Amniotic stem cell (primary cell): ENCODE measurements at places on chromosomes 3 and 15.
A peak's percentile ranks its signal among the peaks of the same experiment; 100 is the strongest.

DNA sequence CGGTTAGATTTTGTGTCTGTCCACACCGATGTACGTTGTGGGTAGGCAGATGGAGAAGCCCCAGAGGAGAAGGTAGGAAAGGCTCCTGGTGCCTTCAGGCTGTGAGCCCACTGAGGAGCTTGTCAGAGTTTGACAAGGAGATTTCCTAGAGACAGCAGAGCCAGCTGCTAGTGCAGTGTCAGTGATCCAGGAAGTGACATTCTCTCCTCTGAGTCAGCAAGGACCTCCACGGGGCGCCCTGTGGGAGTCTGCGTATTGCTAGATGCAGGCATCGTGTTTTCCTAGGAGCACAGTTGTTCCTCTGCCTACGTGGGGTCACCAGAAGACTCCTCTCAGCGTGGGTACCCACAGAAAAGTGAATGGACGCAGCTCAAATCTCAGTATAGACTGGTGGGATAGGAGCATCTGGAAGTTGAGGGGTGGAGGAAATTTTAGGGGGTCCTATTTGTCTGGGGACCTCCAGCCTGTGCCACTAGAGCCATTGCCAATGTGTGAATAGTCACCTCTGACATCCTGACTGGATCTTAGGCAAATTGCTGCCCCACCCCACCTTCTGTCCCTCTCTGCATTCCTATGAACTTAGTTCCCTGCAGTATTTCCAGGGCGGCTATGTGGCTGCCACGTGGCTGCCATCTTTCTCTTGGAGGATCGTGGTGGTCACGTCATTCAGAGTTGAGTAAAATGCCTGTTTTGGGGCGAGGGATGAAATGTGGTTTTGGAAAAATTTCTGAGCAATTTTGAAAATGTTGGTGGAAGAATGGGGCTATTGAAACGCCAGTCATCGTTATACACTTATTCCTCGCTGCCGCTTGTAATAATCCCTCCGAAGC lies 84.8 kb upstream of the KLHL25 start:
- DNase-seq, result no peak

- no peak for DNase-seq
These were observed 6.0 kb downstream of the B3GNT5 start for GRCh38 chr3:183259087-183259486.

DNA sequence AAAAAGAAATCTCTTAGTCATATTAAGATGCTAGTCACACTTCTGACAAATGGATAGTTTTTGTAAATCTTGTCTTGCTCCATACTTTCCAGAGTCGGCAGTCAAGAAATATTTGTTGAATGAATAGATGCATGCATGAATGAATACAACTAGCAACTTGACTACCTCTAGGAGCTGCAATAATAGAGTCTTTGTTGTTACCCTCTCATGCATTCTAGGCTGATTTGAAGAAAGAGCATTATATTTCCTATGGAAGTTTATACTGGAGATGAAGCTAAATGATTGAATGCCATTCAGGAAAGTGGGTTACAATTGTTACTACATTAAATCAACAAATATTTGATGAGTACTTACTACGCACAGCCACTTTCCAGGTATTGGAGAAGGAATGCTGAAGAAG lies 18.1 kb upstream of the TRAT1 start:
- no peak for DNase-seq

DNA sequence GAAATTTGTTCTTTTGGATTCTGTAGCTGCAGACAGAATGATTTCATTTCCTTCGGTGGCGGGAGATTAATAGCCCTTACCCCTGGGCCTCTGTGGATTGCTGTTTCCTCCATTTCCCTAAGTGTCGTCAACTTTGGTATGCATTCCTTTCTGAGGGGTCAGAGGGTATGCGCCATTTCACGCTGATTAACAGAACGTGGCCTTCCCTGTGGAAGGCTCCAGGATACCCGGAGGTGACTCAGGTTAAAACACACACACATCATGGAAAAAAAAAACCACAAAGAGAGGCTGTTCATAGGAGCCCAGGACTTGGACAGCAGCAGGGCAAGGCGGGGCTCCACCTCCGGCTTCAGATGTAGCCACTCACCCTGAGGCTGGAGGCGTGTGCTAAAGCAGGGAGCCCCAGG lies 51.9 kb downstream of the EPHB1 start:
- peak; percentile 42 for DNase-seq
